ENCODE measurements at places on chromosomes 3 and 15. TPM values are rescaled to one million over a fixed set of nuclear protein-coding genes. Genes with fewer than 3 reads are reported as not detected.
A peak's percentile ranks its signal among the peaks of the same experiment; 100 is the strongest.

The LPCAT4 gene
- 52.7 TPM for total RNA-seq

The TMEM266 gene
- total RNA-seq = not detected

The TMCO5A gene
- total RNA-seq = not detected

The CPOX gene
- 40.3 TPM for total RNA-seq

The NR2E3 gene
- total RNA-seq = not detected

The PLSCR5 gene
- not detected for total RNA-seq

The PTPRG gene
- 0.33 TPM for total RNA-seq

The C3orf49 gene
- total RNA-seq = not detected

The PLEKHO2 gene
- 13.3 TPM for total RNA-seq

The DGKG gene
- 1.3 TPM for total RNA-seq

The ITIH4 gene
- 6.5 TPM for total RNA-seq

The KBTBD13 gene
- not detected for total RNA-seq

GRCh38 chr3:133119176-133119575, 81.0 kb downstream of the TMEM108 start:
- H3K4me3 ChIP-seq = no peak overlapping the region
- no peaks in the 10 kb centered on the region for H3K4me1 ChIP-seq
- no peak for DNase-seq
- H3K36me3 ChIP-seq = no peaks in the 10 kb centered on the region

DNA sequence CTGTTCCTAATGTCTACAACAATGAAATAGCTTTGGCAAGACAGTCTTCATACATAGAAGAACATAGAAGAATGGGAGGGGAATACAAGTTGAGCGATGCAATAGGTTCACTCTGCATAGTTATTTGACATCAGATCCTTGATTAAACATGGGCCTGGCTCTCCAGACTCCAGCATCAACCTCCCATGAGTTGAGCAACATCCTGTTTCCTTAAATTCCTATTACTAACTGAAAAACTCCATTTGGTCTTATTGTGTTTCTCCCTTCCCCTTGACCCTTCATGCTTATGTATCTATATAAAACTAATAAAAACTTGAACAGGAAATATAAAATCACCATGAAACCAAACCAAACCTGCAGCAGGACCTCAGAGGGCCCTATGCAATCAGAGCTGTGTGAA, 304.5 kb upstream of the SATB1 start:
- no peak overlapping the region for H3K4me3 ChIP-seq
- H3K27ac ChIP-seq = no peak overlapping the region
- no peaks in the 10 kb centered on the region for H3K27me3 ChIP-seq

- no peaks in the 10 kb centered on the region for H3K4me1 ChIP-seq
- no peak overlapping the region for H3K27ac ChIP-seq
- peaks cover 12% of the 10 kb centered on the region for H3K27me3 ChIP-seq
- no peak for DNase-seq
- no peak overlapping the region for H3K4me3 ChIP-seq
Observed at GRCh38 chr15:98347866-98348265, 300.5 kb upstream of the IGF1R start.

DNA sequence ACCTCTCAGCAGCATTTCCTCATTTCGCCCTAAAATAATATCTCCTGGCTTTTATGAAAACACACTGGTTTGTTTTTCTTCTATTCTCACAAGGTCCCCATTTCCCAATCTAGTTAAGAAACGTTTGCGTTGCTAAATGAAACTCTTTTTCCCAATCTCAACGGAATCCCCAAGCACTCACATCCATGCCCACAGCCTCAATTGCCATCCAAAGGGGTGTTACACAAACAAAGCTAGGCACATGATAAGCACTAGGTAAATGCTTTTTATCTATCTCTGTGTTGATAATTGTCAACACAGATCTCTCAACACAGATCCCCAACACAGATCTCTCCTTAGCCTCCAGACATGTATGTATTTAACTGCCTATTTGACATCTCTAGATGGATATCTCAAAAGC, 35.2 kb upstream of the TF start:
- no peak for DNase-seq
- H3K4me3 ChIP-seq = no peak overlapping the region
- no peaks in the 10 kb centered on the region for H3K36me3 ChIP-seq
- H3K27me3 ChIP-seq = peaks cover 20% of the 10 kb centered on the region
- H3K4me1 ChIP-seq = no peaks in the 10 kb centered on the region
- H3K27ac ChIP-seq = no peak overlapping the region

- no peak overlapping the region for H3K27ac ChIP-seq
- DNase-seq = no peak
- no peaks in the 10 kb centered on the region for H3K27me3 ChIP-seq
- H3K36me3 ChIP-seq = no peaks in the 10 kb centered on the region
- no peak overlapping the region for H3K4me3 ChIP-seq
Observed at GRCh38 chr3:85508659-85509058, 549.9 kb downstream of the CADM2 start.

DNA sequence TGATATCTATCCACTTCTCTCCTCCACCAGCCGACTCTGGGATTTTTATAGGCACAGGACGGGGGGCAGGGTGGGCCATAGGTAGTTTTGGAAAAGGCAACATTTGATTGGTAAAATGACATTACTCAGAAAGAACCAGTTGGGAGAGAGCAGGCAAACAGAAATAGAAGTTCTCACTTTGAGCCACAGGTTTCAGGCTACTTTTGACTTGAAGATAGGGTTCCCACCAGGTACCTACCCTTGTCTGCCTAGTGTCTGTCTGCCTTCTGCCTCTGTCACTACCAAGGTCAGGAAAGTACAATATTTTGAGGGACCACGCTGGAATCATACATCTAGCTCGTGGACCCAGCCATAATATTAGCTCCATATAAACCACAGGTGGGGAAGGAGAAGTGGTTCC, 412.9 kb upstream of the GRM7 start:
- no peak overlapping the region for H3K27ac ChIP-seq
- H3K4me3 ChIP-seq = no peak overlapping the region
- no peaks in the 10 kb centered on the region for H3K4me1 ChIP-seq
- no peaks in the 10 kb centered on the region for H3K36me3 ChIP-seq
- no peaks in the 10 kb centered on the region for H3K27me3 ChIP-seq
- DNase-seq = no peak

- no peak overlapping the region for H3K4me3 ChIP-seq
- no peak overlapping the region for H3K27ac ChIP-seq
- no peak for DNase-seq
- H3K4me1 ChIP-seq = no peaks in the 10 kb centered on the region
- no peaks in the 10 kb centered on the region for H3K36me3 ChIP-seq
- H3K27me3 ChIP-seq = peaks cover 9% of the 10 kb centered on the region
Observed at GRCh38 chr15:77915261-77915960, 162.1 kb downstream of the TBC1D2B start.

- no peaks in the 10 kb centered on the region for H3K36me3 ChIP-seq
- H3K4me3 ChIP-seq = no peak within 1 kb of the TSS
- no peak within 1 kb of the TSS for H3K27ac ChIP-seq
- peaks cover 37% of the 10 kb centered on the region for H3K27me3 ChIP-seq
- DNase-seq = peak; percentile 9
Observed at GRCh38 chr3:126180477-126181397, at the start of gene ALDH1L1. Gene ALDH1L1 (minus strand): TSS chr3:126180586. CDS start chr3:126160979, 19,607 bp downstream.

- H3K27me3 ChIP-seq = no peaks in the 10 kb centered on the region
- H3K4me3 ChIP-seq = no peak overlapping the region
- H3K4me1 ChIP-seq = peaks cover 7% of the 10 kb centered on the region
- no peak overlapping the region for H3K27ac ChIP-seq
- peaks cover 70% of the 10 kb centered on the region for H3K36me3 ChIP-seq
Observed at GRCh38 chr3:120040813-120041377, 53.4 kb downstream of the GSK3B start.

- H3K4me1 ChIP-seq = no peaks in the 10 kb centered on the region
- no peak overlapping the region for H3K4me3 ChIP-seq
- peaks cover 2% of the 10 kb centered on the region for H3K27me3 ChIP-seq
- H3K27ac ChIP-seq = no peak overlapping the region
Observed at GRCh38 chr3:135352213-135352612, 557.2 kb downstream of the EPHB1 start.

DNA sequence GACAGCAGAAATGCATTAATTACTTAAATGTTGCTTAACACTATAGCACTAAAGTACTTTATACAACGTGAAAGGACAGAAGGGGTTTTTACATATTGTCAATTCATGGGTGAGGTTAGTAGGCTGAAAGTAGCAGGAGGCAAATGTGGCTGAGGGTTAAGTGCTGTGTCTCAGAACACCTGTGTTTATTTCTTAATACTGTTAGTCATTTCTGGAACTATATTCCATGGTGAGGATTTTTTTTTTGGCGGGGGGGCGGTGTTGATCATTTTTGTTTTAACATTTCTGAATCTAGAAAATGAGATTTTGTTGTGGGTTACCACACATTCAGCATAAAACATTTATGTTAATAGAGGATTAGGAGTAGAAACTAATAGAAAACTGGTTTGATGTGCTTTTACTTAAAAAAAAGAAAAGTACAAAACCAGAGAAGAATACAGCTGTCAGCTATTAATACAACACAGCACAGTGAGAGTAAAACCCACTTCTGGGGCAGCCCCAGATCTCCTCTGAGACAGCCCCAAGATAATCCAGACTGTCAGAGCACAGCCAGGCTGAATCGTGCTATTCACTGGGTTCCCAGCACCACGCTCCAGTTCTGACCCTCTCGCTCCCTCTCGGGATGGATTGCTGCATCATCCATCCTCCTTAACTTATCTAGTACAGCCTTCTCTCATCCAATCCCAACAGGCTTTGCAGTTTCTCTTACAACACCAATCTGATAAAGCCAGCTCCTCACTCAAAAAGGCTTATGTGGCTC, 307.7 kb downstream of the TUSC7 start:
- no peaks in the 10 kb centered on the region for H3K36me3 ChIP-seq
- no peaks in the 10 kb centered on the region for H3K27me3 ChIP-seq
- no peak for DNase-seq
- no peak overlapping the region for H3K4me3 ChIP-seq
- no peak overlapping the region for H3K27ac ChIP-seq

GRCh38 chr3:169148448-169149348, 514.8 kb downstream of the MECOM start:
- H3K4me1 ChIP-seq = peaks cover 20% of the 10 kb centered on the region
- no peak overlapping the region for H3K4me3 ChIP-seq
- H3K27ac ChIP-seq = no peak overlapping the region
- peaks cover 62% of the 10 kb centered on the region for H3K27me3 ChIP-seq
- H3K36me3 ChIP-seq = no peaks in the 10 kb centered on the region

- peaks cover 46% of the 10 kb centered on the region for H3K4me1 ChIP-seq
- DNase-seq = peak; percentile 41
- H3K4me3 ChIP-seq = peak overlapping the region; percentile 26
- no peak overlapping the region for H3K27ac ChIP-seq
Observed at GRCh38 chr15:74958320-74958907, 1.8 kb upstream of the RPP25 start.

- no peak overlapping the region for H3K4me3 ChIP-seq
- peak overlapping the region; percentile 42 for H3K27ac ChIP-seq
- peak; percentile 53 for DNase-seq
- H3K36me3 ChIP-seq = no peaks in the 10 kb centered on the region
- no peaks in the 10 kb centered on the region for H3K27me3 ChIP-seq
Observed at GRCh38 chr3:170033489-170033888, 4.3 kb upstream of the GPR160 start.

DNA sequence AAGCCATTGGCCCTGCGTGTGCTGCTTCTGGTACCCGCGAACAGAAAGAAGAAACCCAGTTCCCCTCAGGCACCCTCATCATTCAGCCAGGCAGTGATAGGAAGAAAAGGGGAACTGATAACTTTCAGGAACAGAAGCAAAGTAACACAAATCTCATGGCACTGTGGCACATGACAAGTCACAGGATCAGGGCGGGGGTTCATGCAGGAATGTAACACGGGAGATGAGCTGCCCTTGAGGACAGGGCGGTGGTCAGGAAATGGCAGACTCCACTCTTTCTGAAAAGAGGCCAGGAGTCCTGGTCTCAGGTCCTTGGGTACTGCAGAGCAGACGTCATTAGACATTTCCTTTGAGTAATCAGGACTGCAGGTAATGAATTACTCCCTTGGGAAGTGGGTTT, 95.5 kb downstream of the CCNL1 start:
- H3K27ac ChIP-seq = no peak overlapping the region
- DNase-seq = no peak
- H3K27me3 ChIP-seq = no peaks in the 10 kb centered on the region
- no peak overlapping the region for H3K4me3 ChIP-seq
- peaks cover 25% of the 10 kb centered on the region for H3K4me1 ChIP-seq

- peaks cover 7% of the 10 kb centered on the region for H3K4me1 ChIP-seq
- no peak overlapping the region for H3K27ac ChIP-seq
- H3K27me3 ChIP-seq = peaks cover 14% of the 10 kb centered on the region
Observed at GRCh38 chr3:161101609-161102008, 3.5 kb downstream of the B3GALNT1 start.

GRCh38 chr15:74422652-74423430, 10.9 kb downstream of the SEMA7A start:
- H3K36me3 ChIP-seq = peaks cover 31% of the 10 kb centered on the region
- H3K27ac ChIP-seq = no peak overlapping the region
- no peak for DNase-seq
- H3K27me3 ChIP-seq = no peaks in the 10 kb centered on the region

DNA sequence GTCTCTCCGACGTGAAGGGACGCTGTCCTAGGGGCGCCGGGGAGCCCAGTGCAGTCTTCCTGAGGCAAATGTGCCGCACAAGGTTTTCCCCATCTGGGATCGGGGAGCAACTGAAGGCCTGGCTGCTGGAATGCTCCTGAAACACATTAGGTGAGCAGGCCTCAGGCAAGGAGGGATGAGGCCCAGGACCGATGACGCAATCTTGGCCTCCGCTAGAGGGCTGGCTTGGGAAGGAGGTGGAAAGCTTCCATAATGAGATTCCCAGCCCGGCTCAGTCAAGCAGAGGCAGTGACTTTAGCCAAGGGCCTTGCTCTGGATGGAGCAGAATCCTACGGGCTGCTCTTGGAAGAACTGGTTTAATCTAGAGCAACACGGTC, 50.8 kb downstream of the CPN2 start:
- H3K27me3 ChIP-seq = no peaks in the 10 kb centered on the region
- H3K4me1 ChIP-seq = peaks cover 9% of the 10 kb centered on the region
- no peak for DNase-seq
- H3K4me3 ChIP-seq = no peak overlapping the region
- no peak overlapping the region for H3K27ac ChIP-seq

DNA sequence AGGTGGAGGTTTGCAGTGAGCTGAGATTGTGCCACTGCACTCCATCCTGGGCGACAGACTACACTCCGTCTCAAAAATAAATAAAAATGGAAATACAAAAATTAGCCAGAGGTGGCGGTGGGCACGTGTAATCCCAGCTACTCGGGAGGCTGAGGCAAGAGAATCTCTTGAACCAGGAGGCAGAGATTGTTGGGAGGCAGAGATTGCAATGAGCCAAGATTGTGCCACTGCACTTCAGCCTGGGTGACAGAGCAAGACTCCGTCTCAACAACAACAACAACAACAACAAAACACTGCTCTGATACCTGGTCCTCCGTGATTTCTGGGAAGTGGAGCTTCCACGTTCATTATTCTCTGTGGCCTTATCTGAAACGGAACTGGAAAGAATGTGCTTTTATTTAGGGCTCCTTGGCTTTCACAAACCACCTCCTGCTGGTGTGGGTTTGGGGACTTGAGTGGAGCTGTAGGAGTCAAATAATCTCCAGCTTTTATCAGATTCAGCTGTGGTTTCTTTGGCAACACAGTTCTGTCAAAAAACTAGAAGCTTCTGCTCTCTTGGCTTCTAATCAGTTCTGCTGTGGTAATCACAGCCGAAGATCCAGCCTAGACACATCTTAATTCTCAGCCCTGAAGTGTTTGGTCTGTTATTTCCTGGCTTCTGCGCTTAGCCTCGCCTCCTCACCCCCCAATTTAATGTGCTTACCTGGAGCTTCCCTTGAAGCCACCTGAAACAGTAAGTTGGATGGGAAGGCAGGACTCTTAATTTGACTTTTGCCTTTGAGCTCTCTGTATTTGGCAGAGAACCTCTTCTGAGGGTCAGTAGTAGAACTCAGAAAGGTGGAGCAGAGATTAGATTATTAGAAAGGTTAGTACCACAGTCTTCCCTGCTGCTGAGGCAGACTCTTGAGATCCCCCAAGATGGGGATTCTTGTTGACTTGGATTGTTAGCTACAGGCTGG, 21.4 kb downstream of the IRAK2 start:
- DNase-seq = no peak
- H3K27ac ChIP-seq = peak overlapping the region; percentile 83
- H3K4me1 ChIP-seq = peaks cover 50% of the 10 kb centered on the region
- H3K36me3 ChIP-seq = peaks cover 4% of the 10 kb centered on the region
- H3K4me3 ChIP-seq = no peak overlapping the region
- H3K27me3 ChIP-seq = no peaks in the 10 kb centered on the region

All from activated CD4-positive, alpha-beta T cell treated with anti-CD3 and anti-CD28 coated beads for 36 hours (primary cell).